ENCODE measurements at places on chromosomes 4 and X.

- DNase-seq = peak; percentile 15
These were observed 155.2 kb upstream of the SPIN4 start for GRCh38 chrX:63506320-63506719.

- DNase-seq = no peak
These were observed 114.0 kb downstream of the STOX2 start for GRCh38 chr4:184019076-184019475.

DNA sequence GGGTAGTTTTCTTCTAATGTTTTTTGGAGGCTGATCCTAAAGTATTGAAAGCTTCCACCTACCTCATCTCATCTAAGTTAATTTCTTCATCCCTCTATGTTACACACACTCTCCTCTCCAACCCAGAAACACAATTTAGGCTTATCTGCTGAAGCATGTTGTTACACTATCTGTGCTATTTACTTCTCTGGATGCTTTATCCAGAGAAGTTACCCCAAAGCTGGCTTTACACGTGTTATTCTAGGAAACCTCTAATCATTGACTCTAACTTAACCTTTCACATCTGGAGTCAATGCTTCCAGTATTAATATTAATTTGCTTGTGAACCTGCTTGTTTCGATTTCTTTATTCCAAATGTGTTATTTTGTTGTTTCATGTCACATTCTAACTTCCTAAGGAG is 87.3 kb upstream of the NMU start:
- no peak for DNase-seq

GRCh38 chr4:88575186-88575585 is 17.1 kb upstream of the HERC3 start:
- no peak for DNase-seq

DNA sequence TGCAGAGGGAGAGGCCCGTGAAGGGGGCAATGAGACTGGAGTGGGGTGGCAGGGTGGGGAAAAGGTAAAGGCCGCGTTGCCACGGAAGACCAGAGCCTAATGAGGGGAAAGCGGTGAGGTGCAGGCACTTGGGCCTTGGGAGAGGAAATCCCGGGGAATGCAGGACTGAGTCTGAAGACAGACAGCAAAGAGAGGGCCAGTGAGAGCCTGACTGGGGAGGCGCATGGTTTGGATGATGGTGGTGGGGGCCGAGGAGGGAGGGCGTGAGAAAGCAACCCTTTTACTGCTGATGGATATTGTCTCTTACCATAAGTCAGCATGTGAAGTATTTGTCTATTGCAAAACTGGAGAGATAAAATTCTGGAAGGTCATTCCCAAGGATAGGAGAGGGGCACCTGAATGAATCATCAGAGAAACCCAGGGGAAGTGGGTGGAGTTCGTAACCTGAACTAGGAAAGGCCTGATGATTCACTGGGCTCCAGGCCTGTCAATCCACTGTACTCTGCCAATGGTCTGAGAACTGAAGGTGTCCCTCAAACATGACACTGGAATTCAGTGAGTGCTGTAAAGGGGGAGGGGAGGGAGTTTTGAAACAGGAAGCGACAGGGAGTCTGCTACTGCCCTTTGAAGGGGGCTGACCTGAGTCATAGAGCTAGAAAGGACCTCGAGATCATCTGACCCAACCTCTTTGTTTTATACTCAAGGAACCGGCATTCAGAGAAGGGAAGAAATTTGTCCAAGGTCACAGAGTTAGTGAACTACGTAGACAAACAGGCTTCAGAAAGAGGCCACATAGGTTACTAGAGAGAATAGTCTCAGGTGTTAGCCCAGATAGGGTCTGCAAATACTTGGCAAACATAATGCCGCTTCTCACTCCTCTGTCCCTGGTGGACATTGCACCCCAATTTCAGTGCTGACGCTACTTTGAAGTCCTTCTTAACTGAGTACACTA is 52.2 kb downstream of the NALF2 start:
- DNase-seq = no peak

GRCh38 chrX:375181-376036 is 11.3 kb downstream of the PPP2R3B start:
- no peak for DNase-seq
